ENCODE measurements at places on chromosomes 6 and 20.

GRCh38 chr20:11130554-11131166 is 456.9 kb upstream of the JAG1 start:
- no peak for DNase-seq

- no peak for DNase-seq
Observed at GRCh38 chr6:3571836-3572235, 115.0 kb upstream of the SLC22A23 start.

GRCh38 chr20:25592135-25592852 is 7.0 kb upstream of the NINL start:
- DNase-seq: no peak

DNA sequence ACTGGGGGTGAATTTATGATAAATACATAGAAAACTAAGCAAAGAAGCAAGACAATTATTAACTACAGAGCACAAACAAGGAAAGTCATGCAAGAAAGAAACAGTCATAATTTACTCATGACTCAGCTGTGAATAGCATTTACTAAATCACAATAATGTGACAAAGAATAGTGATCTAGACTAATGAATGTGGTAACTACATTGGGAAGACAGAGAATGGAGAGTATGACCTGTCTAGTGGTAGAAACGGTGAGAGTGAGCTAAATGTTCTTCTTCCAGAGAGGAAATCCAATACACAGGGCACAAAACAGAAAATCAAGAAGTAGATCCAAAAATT is 153.5 kb upstream of the DST start:
- DNase-seq: no peak

DNA sequence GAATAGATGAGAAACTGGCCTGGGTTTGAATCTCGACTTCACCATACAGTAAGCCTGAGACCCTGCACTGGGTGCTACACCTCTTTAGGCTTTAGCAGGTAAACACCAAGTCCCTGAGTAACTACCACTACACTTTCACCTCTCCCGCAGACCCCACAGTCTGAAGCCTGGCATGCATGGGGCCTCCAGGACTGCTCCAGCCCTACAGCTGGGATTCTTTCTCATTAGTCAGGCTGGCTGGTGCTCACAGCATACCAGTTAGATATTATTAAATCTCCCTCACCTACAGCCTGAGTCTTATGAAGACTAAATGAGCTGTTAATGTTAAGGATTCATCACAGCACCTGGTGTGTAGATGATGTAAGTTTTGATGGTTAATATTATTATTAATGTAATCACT is 388.7 kb downstream of the ARHGAP18 start:
- DNase-seq: no peak

- no peak for DNase-seq
Observed at GRCh38 chr6:10730254-10730653, 7.4 kb downstream of the TMEM14C start.

DNA sequence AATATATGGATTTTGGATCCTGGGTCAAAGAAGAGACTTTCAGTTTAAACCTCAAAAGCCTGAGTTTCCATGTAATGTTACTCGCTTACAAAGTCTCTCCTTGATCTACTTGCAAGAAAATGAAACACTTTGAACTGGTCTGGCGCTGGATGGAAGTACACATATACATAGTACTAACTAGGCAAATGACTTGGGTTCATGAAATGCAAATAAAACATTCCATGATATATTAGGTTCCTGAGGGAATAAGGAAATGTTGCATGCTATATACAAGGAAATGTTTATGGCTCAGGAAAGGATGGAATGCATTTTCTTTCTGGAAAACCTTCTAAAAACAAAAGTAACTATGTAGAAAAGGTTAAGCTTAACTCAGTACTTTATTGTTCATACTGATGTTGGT is 11.4 kb upstream of the TXLNB start:
- DNase-seq: no peak

GRCh38 chr6:4637691-4638433 is 138.3 kb upstream of the CDYL start:
- DNase-seq: no peak

- no peak for DNase-seq
Observed at GRCh38 chr6:150830439-150831165, 34.9 kb upstream of the MTHFD1L start.

- DNase-seq: no peak
Observed at GRCh38 chr6:150865043-150865405, 478 bp upstream of the MTHFD1L start.

DNA sequence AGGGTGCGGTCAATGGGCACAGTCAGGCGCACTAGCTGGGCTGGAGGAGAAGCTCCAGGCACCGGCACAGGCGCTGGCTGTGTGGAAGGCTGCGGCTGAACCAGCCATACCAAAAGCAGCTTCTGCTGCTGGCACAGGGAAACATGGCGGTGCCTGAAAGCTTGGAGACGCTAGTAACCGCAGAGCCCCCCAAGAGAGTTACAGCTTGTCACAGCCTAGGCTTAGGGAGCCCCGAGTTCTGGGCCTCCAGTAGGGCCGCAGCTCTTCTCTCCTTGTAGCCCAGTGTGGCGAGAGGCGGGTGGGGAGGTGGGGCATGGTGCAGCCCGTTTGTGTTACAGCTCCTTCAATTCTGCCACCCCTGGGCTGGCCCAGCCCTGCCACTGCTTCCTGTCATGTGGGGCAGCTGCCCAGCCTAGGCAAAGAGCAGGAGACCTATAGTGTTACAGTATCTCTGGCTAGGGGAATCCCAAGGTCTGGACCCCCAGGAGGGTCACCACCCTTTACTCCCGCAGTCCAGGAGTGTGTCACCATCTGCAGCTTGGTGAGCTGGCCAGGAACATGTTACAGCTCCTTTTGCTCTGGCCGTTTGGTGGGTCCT is 58.6 kb upstream of the MANEA start:
- no peak for DNase-seq

DNA sequence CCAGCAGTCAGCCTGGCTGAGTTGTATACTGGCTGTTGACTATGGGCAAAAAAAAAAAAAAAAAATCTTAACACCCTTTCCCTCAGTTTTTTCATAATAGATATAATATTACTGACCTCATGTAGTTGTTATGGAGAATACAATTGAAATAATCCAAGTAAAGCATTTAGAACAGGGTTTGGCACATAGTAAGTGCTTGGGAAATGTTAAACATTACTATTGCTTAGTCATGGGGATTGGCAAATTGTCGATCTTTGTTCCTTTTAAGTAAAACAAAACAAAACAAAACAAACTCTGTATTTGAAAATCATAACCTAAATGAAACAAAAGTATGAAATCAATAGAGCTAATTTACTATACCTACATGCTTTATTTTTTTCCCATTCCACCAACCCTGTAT is 458.4 kb downstream of the GRIK2 start:
- DNase-seq: no peak

GRCh38 chr6:162999575-163000285 is 272.0 kb downstream of the PACRG start:
- DNase-seq: no peak

GRCh38 chr6:97095311-97095850 is 170.9 kb downstream of the KLHL32 start:
- no peak for DNase-seq

DNA sequence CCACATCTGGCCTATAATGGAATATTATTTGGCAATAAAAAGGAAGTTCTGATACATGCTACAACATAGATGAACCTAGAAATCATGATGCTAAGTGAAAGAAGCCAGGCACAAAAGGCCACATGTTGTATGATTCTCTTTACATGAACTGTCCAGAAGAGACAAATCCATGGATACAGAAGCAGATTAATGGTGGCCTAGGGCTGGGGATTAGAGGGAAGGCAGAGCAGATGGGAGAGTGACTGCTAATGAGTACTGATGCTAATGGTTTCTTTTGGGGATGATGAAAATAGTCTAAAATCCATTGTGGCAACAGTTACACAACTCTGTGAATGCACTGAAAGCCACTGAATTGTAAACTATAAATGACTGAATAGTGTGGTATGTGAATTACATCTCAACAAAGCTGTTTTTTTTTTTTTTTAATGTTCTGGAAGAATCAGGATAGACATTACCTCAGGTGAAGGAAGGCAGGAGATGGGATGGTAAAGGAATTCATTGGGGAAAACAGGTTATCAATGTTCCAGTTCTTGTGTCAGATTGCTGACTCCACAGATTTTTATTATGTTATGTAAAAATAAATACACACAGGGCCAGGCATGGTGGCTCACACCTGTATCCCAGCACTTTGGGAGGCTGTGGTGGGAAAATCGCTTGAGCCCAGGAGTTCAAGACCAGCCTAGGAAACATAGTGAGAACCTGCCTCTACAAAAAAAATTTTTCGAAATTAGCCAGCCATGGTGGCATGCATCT is 8.9 kb upstream of the SOX12 start:
- no peak for DNase-seq

- no peak for DNase-seq
Observed at GRCh38 chr6:53349209-53349693, 501 bp upstream of the ELOVL5 start.

GRCh38 chr6:15310680-15311079 is 64.8 kb downstream of the JARID2 start:
- no peak for DNase-seq

- no peak for DNase-seq
Observed at GRCh38 chr20:63328026-63328700, 33.0 kb downstream of the CHRNA4 start.

Measured in C1 segment of cervical spinal cord (tissue), 14 donors.